Uterus (tissue), 4 donors: ENCODE measurements at places on chromosomes 13 and 19.

GRCh38 chr13:45592758-45593157 is 22.8 kb downstream of the ERICH6B start:
- no peak for DNase-seq

DNA sequence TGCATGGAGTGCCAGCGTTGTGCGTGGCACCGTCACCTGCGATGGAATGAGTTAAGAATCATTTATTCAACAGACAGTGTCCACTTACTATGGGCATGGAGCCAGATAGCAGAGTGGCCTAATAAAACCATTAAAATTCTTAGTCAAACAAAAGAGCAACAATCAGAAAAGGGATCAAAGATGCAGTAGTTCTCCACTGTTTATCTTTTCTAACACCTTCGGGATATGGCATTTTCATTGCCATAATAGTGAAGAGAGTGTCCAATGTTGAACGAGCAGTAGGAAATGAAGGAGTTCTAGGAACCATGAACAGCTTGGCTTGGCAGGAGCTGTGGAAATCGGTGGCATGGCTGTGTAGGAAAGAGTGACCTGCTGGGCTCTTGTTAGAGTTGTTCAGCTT is 2.0 kb downstream of the TNFSF11 start:
- no peak for DNase-seq

GRCh38 chr13:86882835-86883234 is 788.3 kb upstream of the SLITRK5 start:
- DNase-seq = no peak

DNA sequence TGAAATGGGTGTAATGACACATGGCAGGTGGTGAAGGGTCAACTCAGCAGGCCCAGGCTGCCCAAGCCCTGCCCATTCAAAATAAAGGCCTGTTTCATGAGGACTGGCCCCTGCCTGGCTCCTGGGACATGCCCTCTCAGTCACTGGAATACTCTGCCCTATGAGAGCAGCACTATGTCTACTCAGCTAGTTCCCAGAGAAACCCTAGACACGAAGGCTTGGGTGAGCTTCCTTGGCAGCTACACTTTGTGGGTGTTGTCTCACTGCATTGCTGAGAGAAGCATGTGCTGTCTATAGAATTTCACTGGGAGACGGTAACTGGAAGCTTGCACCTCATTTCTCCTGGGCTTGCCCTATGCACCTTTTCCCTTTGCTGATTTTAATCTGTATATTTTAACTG is 752.8 kb downstream of the LIG4 start:
- DNase-seq = no peak

DNA sequence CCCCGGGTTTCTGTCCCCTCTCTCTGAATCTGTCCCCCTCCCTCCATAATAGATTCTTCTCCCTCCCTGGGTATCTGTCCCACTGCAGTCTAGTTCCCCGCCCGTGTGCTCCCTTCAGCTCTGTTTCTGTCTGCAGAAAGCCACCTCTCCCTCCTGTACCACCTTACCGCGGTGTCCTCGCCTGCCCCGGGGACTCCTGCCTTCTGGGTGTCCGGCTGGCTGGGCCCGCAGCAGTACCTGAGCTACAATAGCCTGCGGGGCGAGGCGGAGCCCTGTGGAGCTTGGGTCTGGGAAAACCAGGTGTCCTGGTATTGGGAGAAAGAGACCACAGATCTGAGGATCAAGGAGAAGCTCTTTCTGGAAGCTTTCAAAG is 1.3 kb downstream of the FCGRT start:
- DNase-seq = no peak

DNA sequence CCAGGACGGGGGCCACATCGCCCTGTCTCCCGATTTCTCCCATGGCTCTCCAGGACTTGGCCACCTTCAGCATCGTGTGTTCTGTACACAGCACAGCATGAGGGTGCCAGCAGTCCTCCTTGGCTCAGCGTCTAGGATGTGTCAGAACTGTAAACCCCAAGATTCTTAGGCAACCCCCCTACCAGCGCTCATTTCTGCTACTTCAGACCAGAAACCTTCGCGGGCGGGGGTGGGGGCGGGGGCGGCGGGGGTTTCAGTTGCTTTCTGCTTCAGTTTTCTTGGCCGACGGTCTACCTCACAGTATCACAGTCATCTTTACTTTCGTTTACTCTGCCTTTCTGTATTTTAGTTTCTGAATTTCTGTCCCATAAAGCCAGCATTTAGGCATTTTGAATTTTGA is 82.4 kb downstream of the GGACT start:
- no peak for DNase-seq

- DNase-seq = no peak
Measured at GRCh38 chr13:106212386-106213010, 323.0 kb downstream of the EFNB2 start.
